ENCODE measurements at places on chromosomes 3 and 15. TPM values are rescaled to one million over a fixed set of nuclear protein-coding genes. Genes with fewer than 3 reads are reported as not detected.

GRCh38 chr3:36957862-36958686 lies 13.2 kb upstream of the TRANK1 start:
- no peak overlapping the region for H3K27ac ChIP-seq
- H3K4me3 ChIP-seq, result peak overlapping the region; percentile 13
- no peaks in the 10 kb centered on the region for H3K36me3 ChIP-seq
- DNase-seq, result no peak
- H3K4me1 ChIP-seq, result peaks cover 12% of the 10 kb centered on the region

DNA sequence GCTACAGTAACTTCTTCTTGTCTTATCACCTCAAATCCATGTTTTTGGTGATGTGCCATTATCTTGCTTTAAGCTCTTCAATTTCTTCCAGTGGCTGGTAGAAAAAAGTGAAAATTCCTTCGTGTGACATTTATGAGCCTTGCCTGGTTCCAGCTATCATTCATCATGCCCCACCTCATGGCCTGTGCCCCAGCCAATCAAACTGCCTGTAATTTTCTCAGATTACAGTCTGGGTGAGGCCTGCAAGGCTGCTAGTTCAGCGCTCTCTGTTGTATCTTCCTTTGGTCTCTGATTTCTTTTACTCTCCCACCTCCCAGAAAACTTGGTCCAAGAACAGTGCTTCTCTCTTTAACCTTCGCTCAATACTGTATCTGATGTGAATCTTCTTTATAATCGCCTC lies 249.3 kb upstream of the ZNF717 start:
- no peak overlapping the region for H3K27ac ChIP-seq
- no peaks in the 10 kb centered on the region for H3K4me1 ChIP-seq
- H3K36me3 ChIP-seq, result no peaks in the 10 kb centered on the region

DNA sequence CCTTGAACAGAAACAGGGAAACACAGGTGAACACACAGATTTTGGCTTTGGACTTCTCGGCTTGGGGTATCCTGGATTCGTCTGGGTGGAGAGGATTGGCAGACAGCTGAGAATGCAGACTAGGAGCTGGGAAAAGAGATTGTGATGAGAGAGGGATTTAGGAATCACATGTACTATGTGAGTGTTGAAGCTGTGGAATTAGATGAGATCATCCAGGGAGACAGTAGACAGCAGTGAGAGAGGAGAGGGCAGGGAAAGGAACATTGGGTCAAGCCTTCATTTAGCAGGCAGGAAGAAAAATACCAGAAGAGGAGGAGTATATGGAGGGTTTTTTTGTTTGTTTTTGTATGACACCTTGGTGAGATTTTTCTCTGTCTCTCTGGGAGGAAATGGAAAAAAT lies 262.1 kb upstream of the TBL1XR1 start:
- no peak overlapping the region for H3K4me3 ChIP-seq
- no peak for DNase-seq
- no peaks in the 10 kb centered on the region for H3K27me3 ChIP-seq
- no peak overlapping the region for H3K27ac ChIP-seq

Gene FOXB1
- total RNA-seq, result not detected

DNA sequence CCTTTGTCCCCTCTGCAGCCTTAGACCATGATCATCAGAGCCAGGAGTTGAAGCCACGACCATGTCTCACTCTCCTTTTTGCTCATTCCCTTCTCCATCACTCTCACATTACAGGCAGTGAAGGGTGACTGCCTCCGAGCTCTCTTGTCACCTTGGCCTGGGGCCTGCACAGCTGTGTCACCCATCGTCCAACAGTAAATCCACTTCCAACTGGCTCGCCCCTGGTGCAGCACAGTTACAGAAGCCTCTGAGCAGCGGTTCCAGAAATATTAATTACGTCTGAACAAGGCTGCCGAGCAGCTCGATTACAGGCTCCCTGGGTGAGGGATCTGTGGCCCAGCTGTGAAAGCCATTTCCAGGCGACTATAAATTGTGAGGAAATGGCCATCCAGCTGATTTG lies 528.2 kb downstream of the NR2F2 start:
- H3K27ac ChIP-seq, result no peak overlapping the region
- H3K36me3 ChIP-seq, result no peaks in the 10 kb centered on the region
- H3K4me3 ChIP-seq, result no peak overlapping the region
- no peak for DNase-seq

- peak overlapping the region; percentile 37 for H3K4me3 ChIP-seq
- H3K4me1 ChIP-seq, result peaks cover 83% of the 10 kb centered on the region
- peaks cover 98% of the 10 kb centered on the region for H3K36me3 ChIP-seq
- no peaks in the 10 kb centered on the region for H3K27me3 ChIP-seq
- H3K27ac ChIP-seq, result peak overlapping the region; percentile 75
These were observed 132.7 kb downstream of the GHSR start for GRCh38 chr3:172315401-172316091.

- H3K27me3 ChIP-seq, result no peaks in the 10 kb centered on the region
- H3K4me1 ChIP-seq, result no peaks in the 10 kb centered on the region
- no peak for DNase-seq
- no peak overlapping the region for H3K27ac ChIP-seq
- no peak overlapping the region for H3K4me3 ChIP-seq
These were observed 11.1 kb downstream of the RAD18 start for GRCh38 chr3:8952130-8952529.

Gene GOLGA8G
- not detected for total RNA-seq

- H3K4me1 ChIP-seq, result no peaks in the 10 kb centered on the region
- no peak overlapping the region for H3K27ac ChIP-seq
- no peaks in the 10 kb centered on the region for H3K36me3 ChIP-seq
- H3K4me3 ChIP-seq, result no peak overlapping the region
- no peaks in the 10 kb centered on the region for H3K27me3 ChIP-seq
- DNase-seq, result no peak
These were observed 431.0 kb downstream of the EPHB1 start for GRCh38 chr3:135226057-135226456.

Gene PCSK6
- 4.0 TPM for total RNA-seq

GRCh38 chr3:13839726-13840340 lies 40.0 kb downstream of the WNT7A start:
- H3K4me1 ChIP-seq, result no peaks in the 10 kb centered on the region
- H3K36me3 ChIP-seq, result no peaks in the 10 kb centered on the region
- no peak overlapping the region for H3K27ac ChIP-seq

GRCh38 chr3:171790898-171791691 lies 19.2 kb downstream of the PLD1 start:
- no peak for DNase-seq
- no peaks in the 10 kb centered on the region for H3K27me3 ChIP-seq
- peaks cover 9% of the 10 kb centered on the region for H3K36me3 ChIP-seq
- H3K4me1 ChIP-seq, result peaks cover 49% of the 10 kb centered on the region
- peak overlapping the region; percentile 11 for H3K4me3 ChIP-seq

- no peak overlapping the region for H3K4me3 ChIP-seq
- H3K36me3 ChIP-seq, result no peaks in the 10 kb centered on the region
- H3K4me1 ChIP-seq, result no peaks in the 10 kb centered on the region
These were observed 23.8 kb downstream of the ITGA11 start for GRCh38 chr15:68407886-68408881.

Gene ATP13A5
- 0.66 TPM for total RNA-seq

Gene PCOLCE2
- 9.6 TPM for total RNA-seq
